ENCODE measurements at places on chromosomes 5 and 9.
A peak's percentile ranks its signal among the peaks of the same experiment; 100 is the strongest.

DNA sequence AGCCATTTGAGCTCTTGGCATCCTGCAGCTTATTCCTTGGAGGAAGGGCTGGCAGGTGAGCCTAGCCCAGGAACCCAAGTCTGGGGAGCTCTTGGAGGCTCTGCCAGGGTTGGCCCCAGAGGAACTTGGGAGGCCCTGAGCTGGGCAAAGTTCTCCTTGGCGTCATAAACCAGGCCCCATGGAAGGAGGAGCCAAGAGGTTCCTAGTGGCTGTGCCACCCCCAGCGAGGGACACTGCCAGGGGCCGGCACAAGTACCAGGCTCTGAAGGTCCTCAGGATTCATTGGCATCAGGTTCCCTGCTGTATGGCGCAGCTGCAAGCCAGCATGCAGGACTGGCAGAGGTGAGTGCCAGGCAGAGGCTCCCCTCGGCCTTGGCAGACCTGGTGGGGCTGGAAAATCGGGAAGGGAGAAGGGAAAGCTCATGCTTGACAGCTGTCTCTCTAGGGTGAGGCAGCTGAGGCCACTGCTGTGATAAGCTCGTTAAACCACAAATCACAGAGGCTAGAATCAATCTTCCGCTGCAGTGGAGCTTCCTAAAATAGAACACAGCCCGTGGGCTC, 54.6 kb upstream of the SYNPO start:
- DNase-seq = no peak

DNA sequence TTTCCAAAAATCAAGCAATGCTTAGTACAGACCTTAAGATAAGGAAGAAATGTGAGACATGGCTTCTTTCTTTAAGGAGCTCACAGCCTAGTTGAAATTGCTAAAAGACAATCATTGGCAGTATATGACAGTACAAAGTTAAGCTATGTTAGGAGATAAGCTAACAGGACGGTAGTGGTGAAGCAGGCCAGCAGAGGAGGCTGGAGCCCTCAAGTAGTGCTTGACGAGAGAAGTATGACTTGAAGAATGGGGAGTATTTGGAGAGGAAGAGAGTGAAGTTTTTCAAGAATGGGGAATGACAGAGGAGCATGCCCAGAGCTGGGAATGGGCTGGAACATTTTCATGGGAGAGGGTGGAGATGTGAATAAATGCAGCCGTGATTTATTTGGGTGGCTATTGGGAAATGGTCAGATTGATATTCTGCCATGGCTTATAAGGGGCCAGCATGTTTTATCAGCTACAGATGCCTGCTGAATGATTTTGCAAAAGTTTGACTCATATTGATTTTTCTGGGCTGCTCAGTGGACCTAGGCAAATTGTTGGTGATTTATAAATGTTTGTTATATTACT, 43.7 kb downstream of the LURAP1L start:
- no peak for DNase-seq

DNA sequence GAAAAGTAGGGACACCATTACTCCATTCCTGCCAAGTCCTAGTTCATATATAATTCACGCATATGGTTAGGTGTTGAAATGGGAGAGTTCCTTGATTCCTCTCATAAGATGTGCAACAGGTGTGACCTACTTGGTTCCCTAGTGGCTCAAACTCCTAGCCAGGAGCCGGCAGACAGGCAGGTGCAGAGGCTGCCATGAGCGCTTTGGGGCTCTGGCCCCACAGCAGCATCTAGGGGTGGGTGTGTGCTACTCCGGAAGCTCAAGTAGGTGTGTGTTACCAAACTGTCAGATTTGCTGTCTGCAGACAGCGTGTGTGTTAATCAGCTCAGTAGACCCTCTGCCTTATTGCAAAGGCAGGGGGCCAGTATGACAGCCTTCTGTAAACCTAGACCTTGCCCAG, 1652.4 kb upstream of the ACO1 start:
- DNase-seq = no peak

- no peak for DNase-seq
These were observed 145.2 kb upstream of the CCDC152 start for GRCh38 chr5:42611437-42611836.

DNA sequence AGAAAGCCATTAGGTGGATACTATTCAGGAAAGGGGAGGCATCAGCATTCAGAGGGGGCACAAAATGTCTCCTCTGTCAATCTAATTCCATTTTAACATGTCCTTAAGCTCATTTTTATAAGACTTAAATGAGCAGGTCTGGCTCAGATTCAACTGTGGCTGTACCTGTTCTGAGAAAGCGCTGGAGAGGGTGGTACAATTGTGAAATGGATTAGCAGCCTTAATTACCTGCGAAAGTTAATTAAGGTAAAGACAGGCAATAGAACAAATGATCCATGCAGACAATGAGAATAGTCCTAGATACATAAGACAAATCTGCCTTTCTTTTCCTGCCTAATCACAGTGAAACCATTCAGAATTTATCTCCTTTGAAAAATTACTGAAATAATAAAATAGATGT, 96.2 kb downstream of the TAF11L14 start:
- DNase-seq = no peak

GRCh38 chr9:129988607-129989361, 54.2 kb downstream of the FNBP1 start:
- DNase-seq = peak; percentile 18

- no peak for DNase-seq
These were observed 18.2 kb downstream of the HNRNPH1 start for GRCh38 chr5:179605026-179605833.

GRCh38 chr5:64437496-64437895, 68.3 kb upstream of the RGS7BP start:
- no peak for DNase-seq

DNA sequence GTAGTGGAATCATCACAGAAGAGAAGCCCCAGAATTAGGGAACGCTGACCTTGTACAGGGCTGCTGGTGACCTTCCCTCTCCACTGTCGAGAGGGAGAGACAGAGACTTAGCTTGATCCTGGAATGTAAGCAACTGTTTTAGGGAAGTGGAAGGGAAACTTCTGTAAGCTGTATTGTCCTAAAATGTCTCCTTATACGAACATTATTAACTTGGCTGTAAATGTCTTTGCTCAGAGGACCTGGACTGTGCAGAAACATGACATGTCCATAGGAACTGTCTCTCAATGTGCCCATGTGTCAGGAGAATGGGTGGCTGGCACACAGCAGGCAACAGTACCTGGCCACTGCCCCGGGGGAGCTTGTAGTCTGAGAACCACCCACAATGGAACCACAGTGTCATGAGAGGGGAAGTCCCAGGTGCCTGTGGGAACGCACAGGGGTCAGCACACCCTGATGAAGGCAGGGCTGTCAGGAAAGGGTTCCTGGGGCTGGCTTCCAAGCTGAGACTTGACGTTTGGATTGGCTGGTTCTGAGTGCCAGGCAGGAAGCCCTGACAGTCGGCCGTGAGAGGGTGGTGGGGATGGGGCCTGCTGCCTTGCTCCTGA, 34.0 kb downstream of the DAP start:
- DNase-seq = no peak
